ENCODE measurements at places on chromosomes 2 and 18.

- DNase-seq: no peak
Measured at GRCh38 chr18:58362027-58362575, 266.8 kb downstream of the ALPK2 start.

- no peak for DNase-seq
Measured at GRCh38 chr2:119788752-119789151, 29.0 kb downstream of the PTPN4 start.

DNA sequence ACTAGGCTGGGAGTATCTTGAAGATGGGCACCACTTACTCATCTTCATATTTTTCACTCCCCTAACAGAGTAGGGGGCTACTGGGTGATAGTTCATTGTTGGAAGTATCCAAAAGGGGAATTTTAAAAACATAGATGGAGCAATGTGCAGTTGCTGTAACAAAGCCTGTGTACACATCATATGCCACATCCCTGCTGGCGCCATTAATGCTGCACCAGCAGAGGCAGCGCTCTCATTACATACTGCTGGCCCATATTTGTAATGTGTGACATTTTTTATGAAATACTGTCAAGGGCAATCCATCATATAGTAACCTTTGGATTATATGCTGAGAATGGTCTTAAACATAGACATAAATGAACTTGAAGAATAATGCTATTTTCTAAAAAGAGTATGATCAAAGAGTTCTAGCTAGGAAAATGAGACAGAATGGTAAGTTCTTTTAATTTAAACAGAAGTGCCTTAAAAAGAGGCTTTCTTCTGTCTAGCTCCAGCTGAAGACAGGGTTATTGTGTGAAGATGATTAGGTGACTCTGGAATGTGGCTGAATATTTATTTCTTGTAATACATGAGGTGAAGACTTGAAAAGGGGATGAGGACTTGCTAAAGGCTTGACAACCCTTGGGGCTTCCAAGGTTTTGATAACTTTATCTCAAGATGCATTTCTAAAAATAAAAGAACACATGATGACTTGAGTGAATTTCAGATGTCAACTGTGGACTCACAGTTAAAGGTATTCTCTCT lies 2.4 kb upstream of the TMEM178A start:
- DNase-seq: no peak

DNA sequence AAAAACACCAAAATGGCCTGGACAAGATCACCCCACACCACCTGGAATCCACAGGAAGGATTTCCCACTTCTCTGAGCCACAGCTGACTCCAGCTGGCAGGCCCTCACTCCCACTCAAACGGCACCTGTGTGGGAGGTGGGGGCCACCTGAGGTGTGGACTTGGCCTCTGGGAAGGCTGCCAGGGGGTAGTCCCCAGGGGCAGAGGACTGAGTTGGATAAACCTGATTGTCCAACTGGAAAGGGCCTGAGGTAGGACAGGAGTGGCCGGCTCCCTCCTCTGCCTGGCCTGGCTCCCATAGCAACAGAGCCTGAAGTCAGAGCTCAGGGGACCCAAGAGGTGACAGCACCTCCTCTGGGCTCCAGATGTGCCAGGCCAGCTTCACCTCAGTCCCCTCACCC lies 300.2 kb downstream of the CELF4 start:
- DNase-seq: no peak

GRCh38 chr2:195824478-195824877 lies 167.5 kb downstream of the SLC39A10 start:
- no peak for DNase-seq

DNA sequence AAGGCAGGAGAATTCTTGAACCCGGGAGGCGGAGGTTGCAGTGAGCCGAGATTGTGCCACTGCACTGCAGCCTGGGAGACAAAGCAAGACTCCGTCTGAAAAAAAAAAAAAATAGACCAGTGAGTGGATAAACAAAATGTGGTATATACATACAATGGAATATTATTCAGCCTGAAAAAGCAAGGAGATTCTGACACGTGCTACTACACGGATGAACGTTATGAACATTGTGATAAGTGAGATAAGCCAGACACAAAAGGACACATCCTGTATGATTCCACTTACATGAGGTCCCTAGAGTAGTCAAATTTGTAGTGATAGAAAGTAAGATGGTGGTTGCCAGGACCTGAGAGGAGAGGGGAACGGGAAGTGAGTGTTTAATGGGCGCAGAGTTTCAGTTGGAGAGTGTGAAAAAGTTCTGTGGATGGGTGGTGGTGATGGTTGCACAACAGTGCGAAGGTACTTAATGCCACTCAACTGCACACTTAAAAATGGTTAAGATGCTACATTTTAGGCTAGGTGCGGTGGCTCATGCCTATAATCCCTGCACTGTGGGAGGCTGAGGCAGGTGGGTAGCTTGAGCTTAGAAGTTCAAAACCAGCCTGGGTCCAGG lies 38.3 kb downstream of the NIFK start:
- DNase-seq: no peak
